ENCODE measurements at places on chromosomes 7 and 10.

GRCh38 chr7:156327474-156327873 lies 313.1 kb upstream of the RNF32 start:
- no peak for DNase-seq

- no peak for DNase-seq
Observed at GRCh38 chr7:35533902-35534301, 161.0 kb downstream of the HERPUD2 start.

- DNase-seq: no peak
Observed at GRCh38 chr7:36777855-36778254, 53.6 kb upstream of the AOAH start.

DNA sequence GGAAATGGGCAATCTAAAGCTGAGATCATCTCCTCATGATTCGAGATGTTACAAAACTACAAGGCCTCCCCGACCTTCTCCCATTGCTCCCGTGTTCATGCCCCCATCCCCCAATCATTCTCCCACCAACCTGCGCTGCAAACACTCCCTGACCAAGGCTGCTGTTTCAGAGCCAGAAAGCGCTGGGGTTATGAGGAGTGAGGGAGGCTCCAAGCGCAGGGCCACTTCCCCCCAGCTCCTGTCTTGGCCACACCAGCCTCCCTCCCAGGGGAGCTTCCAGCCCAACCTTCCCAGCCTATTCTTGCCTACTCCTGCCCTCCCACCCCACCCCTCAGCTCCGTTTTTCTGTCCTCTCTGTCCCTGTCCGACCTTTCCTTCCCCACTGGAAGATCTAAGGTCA lies 14.7 kb upstream of the NODAL start:
- DNase-seq: no peak

GRCh38 chr7:1555813-1556543 lies at the start of gene TMEM184A:
Gene TMEM184A, minus strand, starts transcription at chr7:1556205. Its CDS starts 721 bp downstream, at chr7:1555484.
- peak; percentile 91 for DNase-seq

DNA sequence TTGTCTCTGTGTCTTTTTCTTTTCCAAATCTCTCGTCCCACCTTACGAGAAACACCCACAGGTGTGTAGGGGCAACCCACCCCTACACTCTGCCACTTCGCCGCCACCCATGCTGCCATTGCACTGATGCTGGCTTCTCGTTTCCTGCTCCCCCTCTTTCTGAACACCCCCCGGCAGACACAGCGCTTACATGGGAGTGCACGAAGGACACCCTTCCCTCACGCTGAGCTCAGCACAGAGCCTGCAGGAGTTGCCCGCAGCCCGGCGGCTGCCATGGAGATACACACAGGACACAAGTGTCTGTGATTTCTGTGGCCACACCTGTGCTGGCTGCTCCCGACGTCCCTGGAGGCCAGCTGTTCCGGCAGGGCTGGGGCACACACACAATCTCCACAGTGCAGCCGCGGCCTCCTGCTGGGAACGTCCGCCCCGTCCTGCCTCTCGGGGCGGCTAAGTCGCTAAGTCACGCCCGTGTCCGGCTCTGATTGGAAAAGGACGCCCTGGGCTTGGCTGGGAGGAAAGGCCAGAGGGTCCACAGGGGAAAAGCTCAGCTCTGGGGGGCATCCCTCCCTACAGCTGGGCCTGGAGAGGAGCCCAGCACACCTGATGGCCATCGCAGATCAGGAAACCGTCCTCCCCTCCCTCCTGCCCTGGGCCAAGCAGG lies 349.8 kb downstream of the PTPRN2 start:
- DNase-seq: no peak

- DNase-seq: no peak
Observed at GRCh38 chr7:29146888-29147609, 712 bp upstream of the CPVL start.

GRCh38 chr7:105337529-105337928 lies 51.2 kb downstream of the SRPK2 start:
- DNase-seq: no peak

DNA sequence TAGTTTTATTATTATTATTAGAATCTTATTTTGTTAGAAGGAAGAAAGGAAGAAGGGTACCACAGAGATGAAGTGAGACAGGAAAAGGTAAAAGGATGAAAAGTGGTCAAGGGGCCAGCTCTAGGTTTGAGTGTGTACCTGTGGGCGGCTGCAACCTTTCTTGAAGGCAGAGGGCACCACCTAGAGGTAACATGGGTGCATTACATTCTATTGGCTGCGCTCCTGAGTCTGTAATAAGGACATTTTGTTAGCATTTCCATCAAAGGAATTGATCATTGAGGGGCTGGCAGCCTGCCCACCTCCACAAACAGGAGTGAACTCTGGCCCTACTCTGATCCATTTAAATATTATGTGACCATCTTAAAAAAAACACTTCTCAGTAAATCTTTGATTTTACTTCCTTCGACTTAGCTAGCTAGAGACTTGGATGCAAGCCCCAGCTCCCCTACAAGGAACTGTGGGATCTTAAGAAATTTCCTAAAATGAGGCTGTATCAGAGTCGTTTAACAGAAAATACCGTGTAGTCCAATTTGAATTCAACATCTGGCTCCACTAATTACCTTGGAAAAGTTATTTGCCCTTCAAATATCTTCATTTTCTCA lies 610.4 kb downstream of the IPMK start:
- peak; percentile 25 for DNase-seq

- DNase-seq: no peak
Observed at GRCh38 chr10:91296471-91296870, 76.0 kb downstream of the PCGF5 start.

GRCh38 chr7:28865601-28866144 lies 92.5 kb downstream of the TRIL start:
- no peak for DNase-seq

GRCh38 chr7:90173127-90173844 lies 19.0 kb downstream of the STEAP1 start:
- no peak for DNase-seq

DNA sequence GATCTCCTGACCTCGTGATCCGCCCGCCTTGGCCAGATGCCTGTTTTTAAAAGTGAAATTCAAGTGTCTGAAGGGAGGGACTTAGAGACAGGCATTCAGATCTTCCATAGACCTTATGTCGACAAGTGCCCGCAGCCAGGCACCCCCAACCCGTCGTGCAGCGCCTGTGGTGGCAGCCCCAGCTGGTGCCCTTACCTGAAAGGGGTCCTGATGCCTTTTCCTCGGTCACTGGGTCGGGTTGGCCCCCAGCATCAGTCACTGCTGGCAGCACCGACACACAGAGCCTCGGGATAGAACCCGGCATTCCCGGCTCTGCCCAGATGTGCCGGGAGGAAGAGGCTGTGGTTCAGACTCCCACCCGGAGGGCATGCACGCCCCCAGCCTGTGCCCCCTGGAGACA lies 23.3 kb downstream of the LRRC27 start:
- DNase-seq: no peak

- DNase-seq: peak; percentile 56
Observed at GRCh38 chr7:44218418-44219201, 17.8 kb downstream of the YKT6 start.

GRCh38 chr7:98372993-98373392 lies 27.9 kb downstream of the BAIAP2L1 start:
- DNase-seq: no peak

- DNase-seq: no peak
Observed at GRCh38 chr10:102714621-102715455, at the start of gene SFXN2. Gene SFXN2, plus strand, starts transcription at chr10:102714636. Its CDS starts 12,001 bp downstream, at chr10:102726637.

- DNase-seq: no peak
Observed at GRCh38 chr10:24272374-24272773, 63.4 kb downstream of the KIAA1217 start.

GRCh38 chr7:142063551-142064442 lies 47.7 kb upstream of the MGAM2 start:
- DNase-seq: no peak

GRCh38 chr10:60848126-60848525 lies 69.8 kb downstream of the CDK1 start:
- DNase-seq: no peak

- no peak for DNase-seq
Observed at GRCh38 chr7:33649476-33650441, 255.6 kb upstream of the BMPER start.

GRCh38 chr10:96672481-96673175 lies 47.7 kb downstream of the PIK3AP1 start:
- DNase-seq: no peak

DNA sequence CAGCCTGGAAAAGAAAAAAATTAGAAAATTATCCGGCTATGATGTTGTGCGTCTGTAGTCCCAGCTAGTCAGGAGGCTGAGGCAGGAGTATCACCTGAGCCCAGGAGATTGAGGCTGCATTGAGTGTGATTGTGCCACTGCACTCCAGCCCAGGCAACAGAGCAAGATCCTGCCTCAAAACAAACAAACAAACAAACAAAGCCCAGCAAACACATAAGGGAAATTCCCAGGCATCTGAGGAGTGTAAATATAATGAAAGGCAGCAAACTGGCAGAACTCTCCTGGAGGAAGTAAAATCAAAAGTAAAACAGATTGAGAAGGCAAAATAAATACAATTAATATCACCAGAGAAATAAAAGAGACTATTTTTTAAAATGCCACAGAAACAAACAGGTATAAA lies 84.5 kb upstream of the ITGB1 start:
- DNase-seq: no peak

GRCh38 chr7:16421333-16422102 lies at the start of gene CRPPA:
Gene CRPPA, minus strand, starts transcription at chr7:16421538. Its CDS starts 216 bp downstream, at chr7:16421322.
- peak; percentile 59 for DNase-seq

DNA sequence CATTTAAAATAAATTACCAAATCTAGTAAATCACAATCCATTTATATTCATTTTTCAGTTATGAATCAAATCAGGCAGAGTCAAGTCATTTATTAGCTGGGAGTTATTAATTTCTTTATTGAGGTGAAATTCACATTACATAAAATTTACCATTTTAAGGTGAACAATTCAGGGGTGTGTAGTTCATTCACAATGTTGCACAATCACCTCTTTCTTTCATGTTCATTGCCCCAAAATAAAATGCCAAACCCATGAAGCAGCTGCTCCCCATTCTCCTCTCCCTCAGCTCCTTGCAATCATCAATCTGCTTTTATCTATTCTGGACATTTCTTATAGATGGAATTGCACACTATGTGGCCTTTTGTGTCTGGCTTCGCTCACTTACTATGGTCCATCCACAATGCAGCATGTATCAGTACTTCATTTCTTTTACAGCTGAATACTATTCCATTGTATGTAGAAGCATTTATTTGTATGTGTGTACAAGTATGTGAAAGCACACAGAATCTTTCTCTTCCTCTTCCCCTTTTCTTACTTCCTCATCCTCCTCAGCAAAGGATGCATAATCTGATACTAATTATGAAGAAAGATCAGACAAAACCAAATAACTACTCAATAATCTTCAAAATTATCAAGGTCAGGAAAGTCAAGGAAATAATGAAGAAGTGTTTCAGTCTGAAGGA lies 60.6 kb downstream of the LMBR1 start:
- no peak for DNase-seq

DNA sequence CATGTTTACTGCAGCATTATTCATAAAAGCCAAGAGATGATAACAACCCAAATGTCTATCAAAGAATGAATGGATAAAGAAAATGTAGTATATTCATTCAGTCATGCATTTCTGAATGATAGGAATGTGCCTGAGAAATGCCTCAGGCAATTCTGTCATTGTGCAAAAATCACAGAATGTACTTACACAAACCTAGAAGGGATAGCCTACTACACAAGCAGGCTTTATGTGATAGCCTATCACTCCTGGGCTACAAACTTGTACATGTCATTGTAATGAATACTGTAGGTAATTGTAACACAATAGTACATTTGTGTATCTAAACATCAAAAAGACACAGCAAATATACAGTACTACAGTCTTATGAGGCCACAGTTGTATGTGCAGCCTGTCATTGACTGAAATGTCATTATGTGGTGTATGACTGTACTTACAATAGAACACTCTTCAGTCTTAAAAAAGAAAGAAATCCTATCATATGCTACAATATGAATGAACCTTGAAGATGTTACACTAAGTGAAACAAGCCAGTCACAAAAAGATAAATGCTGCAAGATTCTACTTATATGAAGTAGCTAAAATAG lies 141.8 kb upstream of the GPR22 start:
- no peak for DNase-seq

GRCh38 chr7:55288070-55288824 lies 76.9 kb upstream of the LANCL2 start:
- no peak for DNase-seq

DNA sequence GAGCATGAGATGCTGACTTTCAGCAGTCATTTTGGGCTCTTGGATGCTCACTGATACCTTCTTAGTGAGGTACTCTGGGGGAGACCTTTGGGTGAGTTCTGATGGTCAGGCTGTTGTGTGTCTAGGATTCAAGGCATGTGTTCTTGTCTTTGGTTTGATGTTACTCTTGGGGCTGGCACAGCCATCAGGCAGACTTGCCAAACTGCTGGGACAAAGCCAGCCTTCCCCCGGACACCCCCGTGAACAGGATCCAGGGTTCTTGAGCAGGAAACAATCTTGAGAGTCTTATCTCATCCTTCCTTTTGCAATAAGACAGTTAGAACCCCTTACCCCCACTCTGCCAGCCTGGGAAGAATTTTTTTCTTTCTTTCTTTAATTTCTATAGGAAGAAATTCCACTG lies 42.2 kb downstream of the SUFU start:
- no peak for DNase-seq

GRCh38 chr10:87634311-87634710 lies 25.4 kb upstream of the PAPSS2 start:
- no peak for DNase-seq

- no peak for DNase-seq
Observed at GRCh38 chr10:6840766-6841165, 260.7 kb upstream of the PRKCQ start.

GRCh38 chr7:2838873-2839578 lies 5.1 kb downstream of the GNA12 start:
- DNase-seq: no peak

DNA sequence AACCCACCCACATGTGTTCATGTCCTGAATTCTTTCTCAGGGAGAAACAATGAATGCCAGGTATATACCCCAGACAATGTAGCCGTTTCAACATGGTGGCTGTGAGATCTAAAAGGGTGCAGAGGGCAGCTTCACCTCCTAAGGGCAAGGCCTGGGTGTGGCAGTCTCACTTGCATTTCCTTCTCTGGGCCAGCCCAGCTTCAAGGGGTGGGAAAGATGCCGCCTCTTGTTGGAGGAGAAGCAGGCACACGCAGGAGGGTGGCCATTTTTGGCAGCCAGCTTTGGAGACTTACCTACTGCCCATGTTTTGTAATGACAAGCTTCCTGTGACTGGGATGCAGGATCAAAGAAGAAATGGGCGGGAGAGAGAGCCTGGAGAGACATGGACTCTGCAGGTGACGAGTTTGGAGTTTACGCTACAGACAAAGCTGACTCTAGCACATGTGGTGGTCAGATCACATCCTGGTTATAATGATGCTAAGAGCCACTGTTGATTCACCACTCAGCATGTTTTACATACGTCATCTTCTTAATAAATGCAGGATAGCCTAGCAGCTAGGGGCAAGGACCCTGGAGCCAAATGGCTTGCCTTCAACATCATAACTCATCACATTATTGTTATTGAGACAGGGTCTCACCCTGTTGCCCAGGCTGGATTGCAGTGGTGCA lies 116.6 kb downstream of the ANLN start:
- DNase-seq: no peak

All from RWPE2 (cell line).